Myocyte (in vitro differentiated cells): ENCODE measurements at places on chromosomes 1 and 21.

DNA sequence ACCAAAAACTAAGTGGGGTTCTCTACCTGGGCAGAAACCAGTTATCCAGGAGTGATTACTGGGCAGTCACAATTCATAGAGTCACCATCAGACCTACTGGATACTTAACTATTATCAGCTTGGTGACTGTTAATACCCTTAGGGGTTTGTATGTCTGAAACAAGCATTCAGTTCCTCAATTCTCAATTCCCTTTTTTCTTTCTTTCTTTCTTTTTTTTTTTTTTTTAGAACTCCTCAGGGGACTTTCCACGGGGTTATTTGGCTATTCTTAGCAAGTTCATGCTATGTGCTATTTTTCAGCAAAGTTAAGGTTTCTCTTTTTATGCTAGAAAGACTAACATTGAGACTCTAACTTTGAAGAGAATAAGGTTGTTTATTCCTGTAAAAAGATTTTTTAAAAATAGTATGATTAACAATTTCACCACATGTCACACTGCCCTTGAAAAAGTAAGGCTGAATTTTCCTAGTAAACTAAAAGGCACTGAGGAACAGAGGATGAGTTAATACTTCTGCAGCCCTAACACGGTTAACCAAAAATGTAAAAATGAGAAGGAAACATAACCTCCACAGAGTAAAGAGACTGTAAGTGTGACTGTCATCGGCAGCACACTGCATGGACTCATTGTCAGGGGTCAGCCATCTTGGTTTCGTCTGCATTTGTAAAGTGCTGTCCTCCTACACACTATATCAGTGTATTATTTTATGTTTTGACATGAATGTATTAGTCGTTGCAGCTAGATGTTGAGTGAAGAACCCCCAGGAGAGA, 310.2 kb downstream of the NTNG1 start:
- DNase-seq, result no peak

- no peak for DNase-seq
These were observed 70.0 kb downstream of the FAAP20 start for GRCh38 chr1:2124446-2125198.

- DNase-seq, result no peak
These were observed 757 bp upstream of the SPSB1 start for GRCh38 chr1:9291914-9292360.

DNA sequence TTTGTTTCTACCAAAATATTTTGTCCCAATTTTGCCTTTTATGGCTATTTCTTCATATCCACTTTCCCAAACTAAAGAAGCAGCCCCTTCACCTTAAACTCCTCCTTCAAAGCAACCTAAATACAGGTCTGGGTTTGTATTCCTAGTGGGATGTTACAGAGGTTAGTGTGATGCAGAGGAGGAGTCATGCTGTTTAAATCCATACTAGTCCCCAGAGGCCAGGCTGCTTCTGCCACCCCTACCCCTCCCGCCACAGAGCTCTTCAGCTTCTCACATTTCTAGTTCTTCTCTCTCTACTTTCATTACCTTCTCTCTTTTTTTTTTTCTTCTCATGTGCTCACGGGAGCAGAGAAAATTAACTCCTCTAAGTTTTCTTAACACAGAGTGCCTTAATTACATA, 29.3 kb downstream of the SELL start:
- no peak for DNase-seq

DNA sequence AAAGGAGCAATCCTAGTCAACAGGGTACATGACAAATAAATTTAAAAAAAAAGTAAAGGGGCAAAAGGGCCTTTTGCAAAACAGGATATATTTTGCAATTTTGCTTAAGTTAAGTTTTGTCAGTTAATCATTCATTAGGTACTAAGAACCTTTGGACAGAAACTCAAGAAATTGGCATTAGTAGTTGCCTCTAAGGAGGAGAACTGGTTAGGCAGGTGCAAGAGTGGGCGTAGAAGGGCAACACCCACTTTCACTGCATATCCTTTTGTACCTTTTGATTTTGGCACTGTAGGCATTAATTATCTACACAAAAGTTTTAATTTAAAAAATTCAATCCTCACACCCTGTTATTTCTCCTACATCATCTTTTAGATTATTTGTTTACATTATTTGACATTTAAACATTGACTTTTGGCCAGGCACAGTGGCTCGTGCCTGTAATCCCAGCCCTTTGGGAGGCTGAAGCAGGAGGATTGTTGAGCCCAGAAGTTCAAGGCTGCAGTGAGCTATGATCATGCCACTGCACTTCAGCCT, 4.3 kb downstream of the DDAH1 start:
- no peak for DNase-seq

GRCh38 chr1:232108598-232108997, 482.0 kb downstream of the DISC1 start:
- DNase-seq, result no peak

GRCh38 chr1:4395676-4396075, 258.7 kb upstream of the AJAP1 start:
- DNase-seq, result no peak

DNA sequence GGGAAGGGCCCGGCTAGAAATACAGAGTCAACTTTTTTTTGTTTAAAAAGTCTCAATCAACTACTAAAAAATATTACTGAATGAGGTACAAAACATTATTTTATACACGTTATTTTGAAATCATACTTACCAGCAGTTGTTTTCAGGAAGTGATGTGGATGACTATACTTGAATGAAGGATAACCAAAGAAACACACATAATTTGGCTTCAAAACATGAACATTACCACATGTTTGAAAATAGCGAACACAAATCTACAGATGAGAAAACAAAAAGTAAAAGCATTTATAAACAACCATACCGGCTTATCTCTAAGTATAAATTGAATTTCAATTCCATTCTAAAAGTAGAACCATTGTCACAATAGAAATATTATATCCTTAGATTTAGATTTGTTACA, 9.0 kb downstream of the DBT start:
- DNase-seq, result no peak

DNA sequence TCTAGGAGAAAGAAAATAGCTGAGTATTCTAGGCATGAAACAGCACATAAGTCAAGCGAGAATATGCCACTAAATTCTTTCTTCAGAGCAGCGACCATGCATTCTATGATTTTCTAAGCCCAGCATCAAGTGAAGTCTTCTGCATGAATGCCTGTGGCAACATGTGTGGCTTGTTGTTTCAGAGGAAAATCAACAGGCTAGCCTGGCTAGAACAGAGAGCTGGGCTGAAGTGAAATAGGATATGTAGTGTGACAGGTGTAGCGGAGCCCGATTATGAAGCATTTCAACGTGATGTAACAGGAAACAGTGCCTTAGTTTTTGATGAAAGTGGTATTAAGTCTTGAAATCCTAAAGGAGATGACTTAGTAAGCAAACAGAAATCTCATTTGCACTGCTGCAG, 7.0 kb downstream of the CSDE1 start:
- peak; percentile 85 for DNase-seq

DNA sequence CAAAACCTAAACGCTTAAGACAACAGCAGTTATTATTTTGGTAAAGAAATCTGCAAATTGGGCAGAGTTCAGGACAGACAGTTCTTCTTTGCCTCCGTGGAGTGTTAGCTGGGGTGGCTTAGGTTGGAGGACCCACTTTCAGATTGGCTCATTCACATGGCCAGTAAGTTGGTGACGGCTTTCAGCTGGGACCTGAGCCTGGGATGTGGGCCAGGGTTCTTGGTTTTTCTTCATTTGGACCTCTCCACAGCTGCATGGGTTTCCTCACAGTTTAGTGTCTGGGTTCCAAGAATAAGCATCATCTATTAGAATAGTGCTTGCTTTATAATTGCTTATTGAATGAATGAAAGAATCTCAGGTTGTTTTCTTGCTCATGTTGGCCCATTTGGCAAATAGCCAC, 72.2 kb downstream of the ATF6 start:
- DNase-seq, result no peak

GRCh38 chr1:166960858-166961474, 14.4 kb downstream of the ILDR2 start:
- no peak for DNase-seq

DNA sequence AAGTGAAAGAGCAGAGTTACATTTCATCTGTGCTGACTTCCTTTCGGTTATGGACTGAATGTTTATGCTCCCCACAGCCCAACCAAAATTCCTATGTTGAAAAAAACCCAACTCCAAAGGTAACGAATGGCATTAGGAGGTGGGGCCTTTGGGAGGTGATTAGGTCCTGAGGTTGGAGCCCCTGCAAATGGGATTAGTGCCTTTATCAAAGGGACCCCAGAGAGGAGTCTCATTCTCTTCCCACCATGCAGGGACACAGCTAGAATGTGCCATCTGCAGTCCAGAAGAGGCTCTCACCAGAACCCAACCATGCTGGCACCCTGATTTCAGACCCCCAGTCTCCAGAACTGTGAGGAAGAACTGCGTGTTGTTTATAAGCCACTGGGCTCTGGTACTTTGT, 199.3 kb downstream of the TOMM20 start:
- DNase-seq, result no peak

DNA sequence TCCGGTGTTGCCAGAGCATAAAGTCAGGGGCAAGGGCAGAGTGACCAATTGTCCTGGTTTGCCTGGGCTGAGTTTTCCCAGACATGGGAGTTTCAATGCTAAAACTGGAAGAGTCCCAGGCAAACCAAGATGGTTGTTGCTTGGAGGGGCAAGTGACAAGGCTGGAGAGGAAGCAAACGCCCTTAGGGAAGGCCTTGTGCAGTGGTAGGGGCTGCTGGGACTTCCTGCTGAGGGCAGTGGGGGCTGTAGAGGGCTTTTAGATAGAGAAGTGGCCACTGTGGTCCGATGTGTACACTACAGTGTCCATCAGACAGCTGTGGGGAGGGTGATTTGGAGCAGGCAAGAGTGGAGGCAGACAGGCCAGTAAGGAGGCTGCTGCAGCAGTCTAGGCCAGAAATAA, 7.0 kb upstream of the CELA2A start:
- DNase-seq, result no peak

DNA sequence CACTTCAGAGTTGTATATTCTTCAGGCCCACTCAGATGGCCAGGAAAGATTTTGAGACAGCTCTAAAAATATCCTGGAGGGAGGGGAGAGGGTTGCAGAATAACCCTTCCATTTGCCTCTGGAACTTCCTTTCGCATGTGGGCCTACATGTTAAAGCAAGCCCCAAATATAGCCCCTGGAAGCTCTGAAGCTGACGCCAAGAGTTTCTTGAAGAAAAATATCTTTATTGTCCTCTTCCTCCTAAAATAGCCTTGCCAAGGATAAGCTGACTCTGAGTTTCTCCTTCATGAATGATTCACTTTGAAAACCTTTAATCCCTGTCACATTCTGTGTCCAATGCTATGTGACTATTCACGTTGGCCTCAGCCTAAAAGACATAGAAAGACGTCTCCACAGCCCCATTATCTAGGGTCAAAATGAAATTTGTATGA, 6.4 kb downstream of the C1orf116 start:
- peak; percentile 49 for DNase-seq

- DNase-seq, result no peak
These were observed 226.6 kb upstream of the KAZN start for GRCh38 chr1:14371771-14372497.

DNA sequence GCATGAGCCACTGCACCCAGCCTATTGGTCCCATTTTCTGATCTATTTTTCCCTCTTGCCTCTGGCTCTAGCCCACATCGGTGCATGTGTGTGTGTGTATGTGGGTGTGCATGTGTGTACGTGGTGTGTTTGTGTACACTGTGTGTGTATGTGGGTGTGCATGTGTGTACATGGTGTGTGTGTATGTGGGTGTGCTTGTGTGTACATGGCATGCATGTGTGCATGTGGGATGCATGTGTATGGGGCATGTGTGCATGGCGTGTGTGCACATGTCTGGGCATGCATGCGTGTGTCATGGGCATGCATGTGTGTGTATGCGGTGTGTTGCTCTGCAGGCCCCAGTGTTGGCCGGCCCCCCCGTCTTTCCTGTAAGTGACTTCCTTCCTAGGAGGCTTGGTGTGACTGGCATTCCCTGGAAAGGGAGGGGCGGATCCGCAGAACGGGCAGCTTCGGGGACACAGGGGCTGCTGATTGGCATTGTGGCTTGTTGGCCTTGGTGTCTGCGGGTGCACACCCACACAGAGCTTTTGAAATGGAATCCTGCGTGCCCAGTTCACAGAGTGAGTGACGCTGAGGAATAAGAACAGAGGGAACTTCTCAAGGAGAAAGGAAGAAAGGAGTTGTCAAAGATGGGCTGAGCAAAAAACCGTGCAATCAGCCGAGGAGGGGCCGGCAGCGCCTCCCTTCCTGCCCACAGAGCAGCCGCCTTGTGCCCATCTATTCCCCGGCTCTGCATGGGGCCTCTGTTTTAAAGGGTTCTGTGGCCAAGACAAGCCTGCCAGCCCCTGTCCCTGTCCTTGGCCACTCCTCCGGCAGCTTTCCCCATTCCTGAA, 8.0 kb downstream of the PDXK start:
- peak; percentile 71 for DNase-seq

DNA sequence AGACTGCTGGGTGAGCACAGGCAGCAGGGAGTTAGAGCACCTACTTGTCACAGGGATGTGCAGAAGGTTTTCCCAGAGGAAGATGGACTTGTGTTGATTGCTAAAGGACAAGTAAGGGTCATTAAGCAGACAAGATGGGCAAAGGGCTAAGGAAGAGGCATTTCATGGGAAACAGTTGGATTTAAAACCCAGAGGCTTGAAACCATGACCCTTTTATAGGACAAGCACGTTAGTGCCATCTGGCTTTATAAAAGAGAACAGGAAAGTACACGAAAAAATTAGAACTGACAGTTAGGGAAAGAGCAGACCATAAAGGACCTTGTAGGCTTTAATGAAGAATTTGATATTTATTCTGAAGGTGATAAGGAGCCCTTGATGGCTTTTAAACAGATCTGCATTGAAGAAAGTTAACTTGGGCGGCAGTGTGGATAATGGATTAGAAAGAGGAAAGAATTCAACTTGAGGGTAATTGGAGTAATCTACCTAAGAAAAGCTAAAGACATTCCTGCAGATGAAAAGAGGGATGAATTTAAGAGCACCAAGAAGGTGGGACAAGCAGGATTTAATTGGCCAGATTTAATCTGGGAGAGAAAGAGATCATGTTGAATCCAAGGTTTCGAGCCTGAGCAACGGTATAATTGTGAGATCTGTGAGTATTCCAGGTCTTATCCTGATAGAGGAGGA, 68.6 kb downstream of the ZC3H11B start:
- DNase-seq, result no peak

GRCh38 chr1:111509997-111510375, 6.6 kb upstream of the ADORA3 start:
- no peak for DNase-seq

GRCh38 chr1:105072850-105073249, 1323.2 kb downstream of the AMY1C start:
- DNase-seq, result no peak

DNA sequence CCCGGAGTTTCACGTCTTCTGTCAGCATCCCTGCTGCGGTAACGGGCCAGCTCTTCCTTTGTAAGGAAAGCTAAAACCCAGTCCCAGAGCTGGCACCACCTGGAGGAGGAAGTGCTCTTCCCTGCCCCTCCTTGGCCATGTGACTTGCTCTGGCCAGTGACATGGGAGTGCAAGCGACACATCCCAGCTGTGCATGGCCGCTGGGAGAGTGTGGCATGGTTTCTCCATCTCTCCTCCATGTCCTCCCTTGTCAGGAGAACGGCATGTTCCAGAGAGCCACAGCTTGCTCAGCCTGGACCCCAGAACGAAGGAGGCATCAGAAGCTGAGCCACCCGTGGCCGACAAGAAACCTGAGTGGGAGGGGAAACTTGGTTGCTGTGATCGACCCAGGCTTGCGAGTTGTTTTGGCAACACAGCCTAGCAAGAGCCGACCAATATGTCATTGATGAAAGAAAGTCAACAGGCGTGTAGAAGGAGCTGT, 2.7 kb upstream of the PRXL2B start:
- DNase-seq, result no peak
